ENCODE measurements at places on chromosomes 3 and 15.
A peak's percentile ranks its signal among the peaks of the same experiment; 100 is the strongest.

GRCh38 chr3:72189339-72189738 is 404.4 kb upstream of the PROK2 start:
- no peak for DNase-seq

- DNase-seq, result no peak
Observed at GRCh38 chr3:187447737-187448136, 79.6 kb downstream of the RTP4 start.

GRCh38 chr15:80906159-80906766 is 83.4 kb downstream of the MESD start:
- no peak for DNase-seq

DNA sequence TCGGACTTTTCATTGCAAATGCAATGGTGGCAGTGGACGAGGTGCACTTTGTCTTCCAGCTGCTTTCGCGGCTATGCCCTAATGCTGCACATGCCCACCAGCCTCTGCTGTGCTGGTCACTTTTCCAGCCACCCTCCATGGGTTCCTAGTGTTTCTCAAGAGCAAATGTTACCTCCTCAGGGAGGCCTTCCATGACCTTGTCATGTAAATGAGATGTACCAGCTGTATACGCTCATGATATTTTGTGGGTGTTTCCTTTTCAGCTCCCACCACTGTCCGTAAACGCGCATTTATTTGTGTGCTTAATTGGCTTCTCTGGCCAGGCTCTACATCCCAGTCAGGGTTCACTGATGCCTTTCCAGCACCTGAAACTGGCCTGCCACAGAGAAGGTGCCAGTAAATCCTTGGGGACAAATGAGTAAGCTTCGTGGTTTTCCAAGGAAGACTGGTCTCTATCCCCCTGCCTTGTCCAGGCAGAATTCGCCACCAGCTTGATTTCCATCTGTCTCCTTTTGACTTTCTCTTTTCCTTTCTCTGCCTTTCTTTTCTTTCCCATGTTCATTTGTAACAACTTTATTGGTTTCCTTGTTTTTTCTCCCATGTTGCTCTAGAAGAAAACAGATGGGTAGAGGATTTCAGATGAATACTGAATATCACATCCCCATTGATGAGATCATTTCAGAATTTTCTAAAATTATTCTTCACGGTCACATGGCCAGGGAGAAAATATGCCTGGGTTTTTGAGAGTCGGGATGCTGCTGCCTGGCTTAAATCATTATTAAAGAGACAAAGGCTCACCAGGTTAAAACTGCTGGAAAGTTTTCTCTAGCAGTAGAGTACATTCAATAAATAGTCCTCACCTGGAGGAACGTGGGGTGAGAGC is 82.5 kb downstream of the CHST2 start:
- DNase-seq, result no peak

GRCh38 chr3:11465744-11466616 is 177.7 kb downstream of the VGLL4 start:
- no peak for DNase-seq

GRCh38 chr3:69292185-69292584 is 93.7 kb downstream of the FRMD4B start:
- no peak for DNase-seq

GRCh38 chr15:40295877-40296560 is 11.7 kb downstream of the PLCB2 start:
- DNase-seq, result no peak

- DNase-seq, result no peak
Observed at GRCh38 chr3:54358316-54358715, 236.0 kb downstream of the CACNA2D3 start.

DNA sequence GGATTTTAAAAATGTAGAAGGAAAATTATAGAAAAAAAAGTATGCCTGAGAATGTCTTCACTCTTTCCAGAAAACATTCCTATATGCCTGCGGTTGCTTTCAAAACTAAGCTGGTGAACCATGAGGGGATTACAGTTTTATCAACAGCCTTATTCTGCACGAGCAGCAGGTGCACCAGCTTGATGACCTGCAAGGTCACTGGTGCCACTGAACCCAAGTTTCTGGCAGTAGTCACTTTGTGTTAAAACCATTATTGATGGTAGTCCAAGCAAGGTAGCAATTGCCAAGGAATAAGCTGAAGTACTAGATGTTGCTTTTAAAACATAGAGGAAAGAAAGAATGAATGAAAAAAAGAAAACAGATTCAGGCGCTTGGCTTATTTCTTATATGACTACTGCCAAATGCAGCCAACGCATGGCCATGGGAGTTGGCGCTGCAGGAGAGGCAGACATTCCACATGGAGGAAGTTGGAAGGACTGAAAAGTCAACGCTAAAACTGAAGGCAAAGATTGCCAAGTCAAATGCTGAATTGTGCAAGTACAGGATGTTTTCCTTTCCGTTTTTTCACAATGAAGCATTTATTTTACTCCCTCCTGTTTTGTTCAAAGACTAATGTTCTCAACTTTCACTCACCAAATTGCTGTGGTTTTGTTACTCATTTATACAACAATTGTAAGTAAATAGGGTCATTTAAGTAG is 601.4 kb downstream of the CADM2 start:
- no peak for DNase-seq

- no peak for DNase-seq
Observed at GRCh38 chr15:62941699-62942098, 100.8 kb upstream of the TPM1 start.

- DNase-seq, result no peak
Observed at GRCh38 chr3:318903-319302, 122.3 kb downstream of the CHL1 start.

- DNase-seq, result no peak
Observed at GRCh38 chr3:187889601-187890404, 144.5 kb upstream of the BCL6 start.

DNA sequence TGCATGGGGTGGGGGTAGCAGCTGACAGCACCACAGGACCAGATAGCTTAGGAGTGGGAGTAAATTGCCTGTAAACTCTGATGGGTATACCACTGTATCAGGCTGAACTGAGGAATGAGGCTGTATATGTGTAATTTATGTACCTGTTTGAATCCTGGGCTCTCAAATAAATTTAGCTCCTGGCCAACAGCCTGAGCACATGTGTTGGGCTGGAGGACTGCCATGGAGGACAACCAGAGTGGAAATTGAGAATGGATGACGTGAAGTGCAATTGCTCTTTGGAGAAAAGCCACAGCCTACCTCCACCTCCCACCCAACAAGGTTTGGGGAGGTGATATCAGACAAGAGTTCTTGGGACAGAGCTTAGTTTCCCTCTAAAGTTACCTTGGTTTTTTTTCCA is 328.6 kb upstream of the PROK2 start:
- DNase-seq, result no peak

- DNase-seq, result no peak
Observed at GRCh38 chr3:187255314-187255713, 36.2 kb downstream of the MASP1 start.

DNA sequence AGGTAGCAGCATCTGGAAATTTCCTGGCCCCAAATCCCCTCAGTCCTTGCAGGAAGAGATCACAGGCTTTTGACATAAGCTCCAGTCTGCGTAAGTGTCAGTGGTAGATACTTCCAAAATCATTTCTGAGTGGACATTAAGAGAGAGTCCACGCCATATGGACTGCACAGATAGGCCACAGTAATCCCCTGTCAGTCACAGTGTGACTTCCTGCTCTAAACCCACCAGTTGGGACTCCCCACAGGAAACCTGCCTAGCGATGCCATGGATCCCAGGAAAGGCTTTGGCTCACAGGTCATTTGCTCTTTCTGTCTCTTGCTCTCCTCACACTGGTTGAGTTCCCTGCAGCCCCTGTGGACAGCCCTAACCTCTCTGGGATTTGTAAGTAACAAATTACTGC is 28.8 kb upstream of the MKRN3 start:
- DNase-seq, result no peak

GRCh38 chr15:98789020-98789419 is 140.7 kb downstream of the IGF1R start:
- no peak for DNase-seq

GRCh38 chr15:80596521-80596976 is 98.6 kb upstream of the ABHD17C start:
- no peak for DNase-seq

- no peak for DNase-seq
Observed at GRCh38 chr15:31084176-31084575, 17.3 kb downstream of the TRPM1 start.

GRCh38 chr3:68893600-68894239 is 38.6 kb downstream of the TAFA4 start:
- no peak for DNase-seq

DNA sequence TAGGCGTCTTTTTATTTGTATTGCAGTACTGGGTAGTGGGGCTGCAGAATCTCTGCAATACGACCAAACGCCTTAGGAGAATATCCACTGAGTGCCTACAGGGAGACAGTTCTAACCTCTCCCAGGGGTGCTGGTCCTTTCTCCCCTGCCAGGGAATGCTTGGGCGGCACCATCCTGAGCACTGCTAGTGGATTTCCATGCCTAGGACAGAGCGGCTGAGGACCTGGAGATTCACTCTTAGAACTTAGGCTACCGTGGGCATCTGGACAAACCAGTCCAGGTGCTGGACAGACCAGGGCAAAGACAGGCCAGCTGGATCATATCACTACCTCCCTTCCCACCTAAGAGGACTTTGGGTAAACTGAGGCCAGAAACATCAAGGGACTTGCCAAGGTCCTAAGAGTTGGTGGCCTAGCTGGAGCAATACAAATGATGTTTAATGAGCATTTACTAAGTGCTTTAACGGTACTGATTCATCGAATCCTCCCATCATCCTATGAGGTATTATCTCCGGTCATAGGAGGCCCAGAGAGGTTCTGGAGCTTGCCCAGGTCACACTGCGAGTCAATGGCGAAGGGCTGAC is 902 bp downstream of the TMEM44 start:
- no peak for DNase-seq

- DNase-seq, result no peak
Observed at GRCh38 chr15:62444104-62445022, 279.3 kb upstream of the C2CD4B start.

DNA sequence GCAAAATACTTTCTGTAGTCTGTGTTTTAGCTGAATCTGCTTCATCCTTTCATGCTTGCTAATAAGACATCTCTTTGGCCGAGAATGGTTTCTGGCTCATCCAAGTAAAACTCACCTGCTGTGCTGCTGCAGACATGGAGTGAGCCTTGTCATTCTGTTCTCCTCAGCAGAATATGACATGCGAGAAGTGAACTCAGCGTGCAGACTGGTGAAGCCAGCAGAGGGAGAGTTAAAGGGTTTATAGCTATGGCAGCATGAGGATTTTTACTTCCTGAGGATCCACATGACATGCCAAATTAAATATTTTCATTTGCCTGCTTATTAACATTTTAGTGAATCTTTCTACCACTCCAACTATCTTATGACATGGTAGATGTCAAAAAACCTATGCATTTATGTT is 658.4 kb upstream of the NECTIN3 start:
- no peak for DNase-seq

DNA sequence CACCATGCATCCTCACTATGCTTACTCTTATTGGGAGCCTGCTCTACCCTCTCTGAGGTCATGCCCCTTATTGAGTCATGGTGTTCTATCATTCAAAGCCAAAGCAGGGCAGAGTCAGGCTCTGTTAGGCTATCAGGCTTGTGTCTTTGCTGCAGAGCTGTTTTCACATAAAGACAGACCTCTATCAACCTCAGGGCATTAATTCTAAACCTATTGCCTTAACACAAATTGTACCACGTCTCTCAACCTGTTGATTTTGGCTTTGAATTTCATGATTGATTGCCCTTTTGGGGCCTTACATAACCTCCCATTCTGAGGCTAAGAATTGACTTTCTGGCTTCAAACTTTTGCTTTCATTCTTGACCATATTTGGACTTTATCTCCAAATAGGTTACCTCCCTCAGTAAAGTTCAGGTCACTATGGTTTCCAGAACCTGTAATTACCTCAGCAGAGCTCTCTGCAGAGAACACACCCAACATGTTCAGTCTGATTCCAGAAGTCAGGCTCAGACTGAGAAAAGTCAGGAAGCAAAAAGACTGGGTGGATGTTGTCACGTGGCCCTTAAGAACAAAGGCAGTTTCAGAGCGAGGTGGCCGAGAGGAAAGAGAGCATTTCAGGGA is 221.4 kb upstream of the NANOGP8 start:
- DNase-seq, result no peak

DNA sequence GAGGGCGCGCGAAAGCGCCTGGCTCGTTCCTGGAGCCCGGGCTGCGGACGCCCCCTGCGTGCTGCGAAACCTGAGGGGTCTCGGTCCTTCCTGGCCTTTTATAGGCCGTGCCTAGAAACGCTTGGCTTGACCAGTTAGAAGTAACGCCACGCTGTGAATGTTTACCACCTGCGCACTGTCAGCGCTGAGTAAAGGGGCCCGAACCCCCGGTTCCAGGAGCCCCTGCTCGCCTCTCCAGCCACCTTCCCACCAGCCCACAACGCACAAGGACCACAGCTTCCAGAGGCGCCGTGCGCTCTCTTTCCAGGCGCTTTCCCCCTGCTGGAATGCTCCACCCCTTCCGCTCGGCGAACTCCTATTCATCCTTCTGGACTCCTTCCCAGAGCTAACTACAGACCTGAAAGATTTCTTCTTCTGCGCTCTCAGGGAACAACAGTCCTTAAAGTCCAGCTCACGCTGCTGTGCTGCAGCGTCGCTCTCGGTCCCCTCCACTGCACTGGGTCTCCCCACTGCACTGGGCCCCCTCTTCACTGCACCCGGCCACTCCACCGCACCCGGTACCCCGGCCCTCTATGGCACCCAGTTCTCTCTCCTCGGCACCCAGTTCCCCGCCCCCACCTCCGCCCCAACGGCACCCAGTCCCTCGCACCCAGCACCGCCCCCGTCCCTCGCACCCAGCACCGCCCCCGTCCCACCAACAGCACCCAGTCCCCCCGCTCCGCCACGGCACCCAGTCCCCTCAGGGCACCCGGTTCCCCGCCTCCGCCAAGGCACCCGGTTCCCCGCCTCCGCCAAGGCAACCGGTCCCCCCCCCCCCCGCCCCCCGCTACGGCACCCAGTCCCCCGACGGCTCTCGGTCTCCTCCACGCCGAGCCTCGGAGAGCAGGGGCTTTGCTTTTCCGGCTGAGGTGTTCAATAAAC is 69.8 kb downstream of the SQOR start:
- DNase-seq, result peak; percentile 9

DNA sequence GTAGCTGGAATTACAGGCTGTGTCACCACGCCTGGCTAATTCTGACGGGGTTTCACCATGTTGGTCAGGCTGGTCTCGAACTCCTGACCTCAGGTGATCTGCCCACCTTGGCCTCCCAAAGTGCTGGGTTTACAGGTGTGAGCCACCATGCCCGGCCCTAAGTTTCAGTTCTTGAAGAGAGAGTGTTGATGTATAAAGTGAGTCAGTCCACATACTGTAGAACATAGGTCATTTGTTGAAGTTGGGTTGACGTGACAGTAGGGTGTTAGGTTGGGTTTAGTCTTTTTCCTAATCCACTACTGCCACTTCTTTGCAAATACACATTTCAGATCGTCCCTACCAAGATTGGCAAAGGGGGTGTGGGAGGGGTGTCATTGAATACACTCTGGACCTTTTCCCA is 15.2 kb downstream of the DNAJC19 start:
- no peak for DNase-seq
